A549 treated with ZK216348 at 1 μM for 4 hours (cell line): ENCODE measurements at places on chromosomes 7 and 10. TPM values are rescaled to one million over a fixed set of nuclear protein-coding genes. Genes with fewer than 3 reads are reported as not detected.

GBF1 gene
- total RNA-seq = 16.8 to 30.0 TPM (median 26.1 TPM) in 5 replicates

CLIP2 gene
- 12.7 to 21.5 TPM (median 17.1 TPM) in 5 replicates for total RNA-seq

POMZP3 gene
- 22.9 to 25.4 TPM (median 24.8 TPM) in 5 replicates for total RNA-seq

GJD4 gene
- total RNA-seq = not detected in 5 replicates

MBL2 gene
- not detected in 5 replicates for total RNA-seq

ATG9B gene
- total RNA-seq = 0.25 to 0.94 TPM (median 0.43 TPM) in 5 replicates

FBXO24 gene
- total RNA-seq = 0.07 to 0.40 TPM (median 0.15 TPM) in 3 of 5 replicates, not detected in the others

EDRF1 gene
- total RNA-seq = 11.6 to 17.6 TPM (median 15.3 TPM) in 5 replicates

HECTD2 gene
- total RNA-seq = 1.8 to 5.3 TPM (median 3.6 TPM) in 5 replicates

LRRC18 gene
- total RNA-seq = not detected in 5 replicates

RARRES2 gene
- not detected in 5 replicates for total RNA-seq

CFAP46 gene
- 0.98 to 2.4 TPM (median 1.4 TPM) in 5 replicates for total RNA-seq

ELOVL3 gene
- total RNA-seq = 0.38 to 0.73 TPM (median 0.62 TPM) in 4 of 5 replicates, not detected in the other

PGAM2 gene
- total RNA-seq = not detected in 5 replicates

GPR158 gene
- total RNA-seq = 0.04 to 0.11 TPM (median 0.07 TPM) in 5 replicates

TLL2 gene
- total RNA-seq = 0.08 to 0.16 TPM (median 0.12 TPM) in 4 of 5 replicates, not detected in the other

CBLL1 gene
- 26.0 to 60.6 TPM (median 34.2 TPM) in 5 replicates for total RNA-seq

SH2D4B gene
- 0.04 TPM in 1 of 5 replicates, not detected in the others for total RNA-seq

UNC5B gene
- 0.72 to 1.7 TPM (median 1.3 TPM) in 5 replicates for total RNA-seq

CFAP58 gene
- total RNA-seq = 0.08 to 0.62 TPM (median 0.11 TPM) in 5 replicates

GPNMB gene
- total RNA-seq = 2.2 to 4.8 TPM (median 2.8 TPM) in 5 replicates

NXPH1 gene
- not detected in 5 replicates for total RNA-seq

LDB3 gene
- 0.04 to 0.12 TPM (median 0.08 TPM) in 4 of 5 replicates, not detected in the other for total RNA-seq

VSTM2A gene
- not detected in 5 replicates for total RNA-seq

CCDC6 gene
- total RNA-seq = 20.2 to 31.0 TPM (median 26.2 TPM) in 5 replicates

CRYGN gene
- not detected in 5 replicates for total RNA-seq
